Subcutaneous adipose tissue (tissue), 4 donors: ENCODE measurements at places on chromosomes 12 and 14. TPM values are rescaled to one million over a fixed set of nuclear protein-coding genes. Genes with fewer than 3 reads are reported as not detected.

The ASIC1 gene
- total RNA-seq: 0.38 TPM

The GAS2L3 gene
- 4.0 TPM for total RNA-seq

The MYL2 gene
- total RNA-seq: not detected

The RASAL1 gene
- total RNA-seq: not detected
